ENCODE measurements at places on chromosomes 6 and 20.

GRCh38 chr20:34843421-34843820, 18.0 kb upstream of the NCOA6 start:
- no peak for DNase-seq

- no peak for DNase-seq
Observed at GRCh38 chr20:40600441-40601219, 88.4 kb downstream of the MAFB start.

- DNase-seq = no peak
Observed at GRCh38 chr20:29497261-29497671, 1760.2 kb upstream of the DEFB115 start.

GRCh38 chr6:129329678-129330077, 380.3 kb downstream of the ARHGAP18 start:
- DNase-seq = no peak

GRCh38 chr6:14771016-14771415, 474.9 kb upstream of the JARID2 start:
- DNase-seq = no peak

- no peak for DNase-seq
Observed at GRCh38 chr20:12023194-12023795, 105.6 kb downstream of the BTBD3 start.

- no peak for DNase-seq
Observed at GRCh38 chr20:33119725-33120720, 40.6 kb downstream of the BPIFB4 start.

DNA sequence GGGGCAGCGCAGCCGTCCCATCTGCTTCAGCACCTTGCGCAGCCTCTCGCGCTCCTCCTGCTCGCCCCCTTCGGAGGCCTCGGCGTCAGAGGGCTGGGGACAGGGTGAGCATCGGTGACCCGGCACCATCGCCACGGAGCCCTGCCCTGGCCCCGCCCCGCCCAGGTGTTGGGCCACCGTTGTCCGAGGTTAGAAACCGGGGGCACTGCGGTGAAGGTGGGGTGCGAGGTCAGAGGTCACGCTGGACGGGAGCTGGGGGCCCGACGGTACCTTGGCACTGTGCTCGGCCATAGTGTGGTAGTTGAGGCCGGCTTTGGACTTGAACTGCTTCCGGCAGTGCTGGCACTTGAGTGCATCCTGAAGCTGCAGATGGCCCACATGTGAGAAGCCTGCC, 6.4 kb downstream of the ZNF512B start:
- no peak for DNase-seq

- DNase-seq = no peak
Observed at GRCh38 chr20:38395165-38395564, 40.0 kb downstream of the SNHG17 start.

DNA sequence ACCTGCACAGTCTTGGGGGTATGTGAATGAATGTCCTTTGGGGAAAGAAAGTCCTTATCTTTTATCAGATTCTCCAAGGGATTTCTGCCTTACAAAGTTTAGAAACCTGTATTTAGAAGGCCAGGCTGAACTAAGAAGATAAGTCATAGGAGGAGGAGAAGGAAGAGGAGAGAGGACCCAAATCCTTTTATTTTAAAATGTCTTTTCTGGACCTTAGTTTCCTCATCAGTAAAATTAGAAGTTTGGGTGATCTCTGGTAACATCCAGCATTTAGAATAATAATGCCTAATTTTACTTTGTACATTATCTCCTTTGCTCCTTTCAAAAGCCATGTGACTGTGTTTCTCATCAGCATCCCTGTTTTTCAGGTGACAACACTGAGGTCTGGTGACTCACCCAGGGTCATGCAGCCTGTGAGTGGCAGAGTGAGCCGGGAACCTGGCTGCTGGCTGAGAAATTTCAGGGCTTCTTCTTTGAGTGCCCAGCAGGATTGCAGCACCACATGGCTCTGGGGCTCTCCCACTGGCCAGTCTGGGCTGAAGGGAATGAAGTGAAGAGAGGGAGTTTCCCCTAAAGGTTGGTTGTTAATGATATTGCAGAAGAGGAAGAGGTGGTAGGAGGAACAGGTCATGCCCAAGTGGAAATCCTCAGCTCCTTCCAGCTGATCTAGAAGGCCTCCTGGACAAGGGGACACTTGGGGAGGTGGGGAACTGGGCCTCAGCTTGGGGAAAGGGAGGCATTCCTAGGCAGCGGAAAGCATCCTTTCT, 34.0 kb downstream of the VEGFA start:
- no peak for DNase-seq

DNA sequence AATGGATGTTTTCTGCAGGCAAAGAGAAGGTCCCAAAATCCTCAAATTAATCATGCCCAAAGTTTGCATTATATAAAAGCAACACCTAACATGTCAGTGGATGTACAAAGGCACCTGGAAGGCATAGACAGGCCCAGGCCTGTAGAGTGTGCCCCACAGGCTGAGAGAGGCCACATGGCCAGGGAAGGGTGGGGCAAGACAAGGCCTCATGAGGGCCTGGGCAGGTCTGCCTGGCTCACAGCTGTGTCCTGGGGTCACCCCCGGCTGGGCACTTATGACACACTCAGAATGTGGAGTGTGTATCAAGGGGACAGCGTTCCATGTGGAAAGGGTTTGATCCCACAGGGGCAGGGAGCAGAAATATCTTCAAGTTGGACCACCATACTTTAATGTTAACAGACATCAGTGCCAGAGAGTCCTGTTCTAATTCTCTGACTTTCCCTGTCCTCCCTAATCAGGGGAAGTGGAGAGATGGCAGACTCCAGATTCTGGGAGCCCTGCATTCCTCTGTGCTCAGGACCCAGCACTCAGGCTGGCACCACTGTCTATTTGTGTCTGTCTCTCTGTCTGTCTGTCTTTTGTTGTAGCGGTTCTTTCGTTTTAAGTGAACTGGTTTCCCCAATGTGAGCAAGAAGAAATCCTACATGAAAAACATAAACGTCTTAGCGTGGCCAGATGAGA, 178.3 kb upstream of the FOXA2 start:
- DNase-seq = no peak

DNA sequence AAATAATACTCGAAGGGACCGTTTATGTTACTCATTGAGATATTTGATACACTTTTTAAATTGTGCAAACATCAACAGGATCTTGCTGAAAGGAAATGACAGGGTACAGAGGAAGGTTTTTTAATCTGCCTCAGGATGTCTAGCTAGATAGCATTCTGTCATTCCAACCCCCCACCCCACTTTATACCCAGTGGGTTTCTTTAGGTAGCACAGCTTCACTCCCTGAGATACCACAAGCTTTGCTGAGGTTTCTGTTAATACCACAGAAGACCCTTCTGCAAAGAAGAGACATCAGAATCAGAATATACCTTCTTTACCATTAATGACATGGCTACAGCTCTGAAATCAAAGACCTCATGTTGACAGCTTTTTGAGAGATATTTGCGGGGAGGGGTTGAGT, 1.3 kb downstream of the PHACTR2 start:
- DNase-seq = no peak

GRCh38 chr20:15328084-15328483, 990.7 kb upstream of the FLRT3 start:
- no peak for DNase-seq

- DNase-seq = no peak
Observed at GRCh38 chr20:43925801-43926200, 11.1 kb downstream of the TOX2 start.

DNA sequence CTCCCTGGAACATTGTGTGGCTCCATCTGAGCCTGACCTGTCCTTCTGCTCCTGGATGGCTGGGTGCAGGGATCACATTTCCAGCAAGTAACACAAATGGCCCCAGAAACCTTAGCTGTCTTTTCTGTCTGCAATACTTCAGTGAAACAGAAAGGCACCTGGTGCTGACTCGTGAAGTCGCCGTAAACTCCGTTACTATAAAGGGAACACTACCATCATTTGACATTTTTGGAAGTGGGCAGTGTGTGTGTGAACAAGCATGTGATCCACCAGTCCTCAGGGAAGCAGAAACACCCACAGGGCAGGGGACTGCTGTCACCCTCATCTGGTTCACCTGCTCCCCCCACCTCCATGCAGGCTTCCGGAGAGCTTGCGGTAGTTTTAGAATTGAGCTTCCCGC, 23.9 kb downstream of the SERPINB6 start:
- DNase-seq = no peak

Data from cerebellar nuclear complex (tissue), 1 donor.